ENCODE measurements at places on chromosomes 5 and 9.

DNA sequence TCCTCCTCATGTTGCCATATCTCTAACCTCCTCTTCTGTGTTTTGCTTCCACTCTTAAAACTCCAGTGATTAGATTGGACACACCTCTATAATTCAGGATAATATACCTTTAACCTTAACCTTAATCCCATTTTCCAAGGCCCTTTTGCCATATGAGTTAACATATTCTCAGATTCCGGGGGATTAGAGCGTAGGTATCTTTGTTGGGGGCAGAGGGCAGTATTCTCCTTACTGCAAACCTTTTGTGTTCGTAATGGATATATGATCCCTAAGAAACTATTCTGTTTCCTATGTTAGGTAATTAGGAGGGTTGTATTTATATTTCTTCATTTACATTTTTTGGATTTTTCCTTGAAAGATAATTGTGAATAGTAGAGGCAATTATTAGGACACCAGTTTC lies 99.5 kb downstream of the VPS13A start:
- DNase-seq = no peak

DNA sequence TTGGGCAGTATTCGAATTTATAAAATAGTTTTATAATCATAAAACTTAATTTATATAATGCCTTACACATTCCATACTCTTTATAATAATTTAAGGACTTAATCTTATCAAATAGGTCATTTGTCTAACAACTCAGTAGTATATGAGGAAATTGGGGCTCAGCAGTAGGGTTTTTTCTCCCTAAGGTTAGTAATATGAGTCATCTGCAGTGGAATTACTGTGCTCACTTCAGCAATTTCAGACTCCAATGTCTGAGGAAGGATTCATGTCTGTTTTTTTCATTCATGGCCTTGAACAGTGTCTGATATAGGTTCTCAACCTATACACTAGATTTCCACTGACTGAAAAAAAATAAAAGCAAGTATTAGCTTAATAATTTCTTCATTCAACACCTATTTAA lies 7.4 kb downstream of the DMRTA1 start:
- no peak for DNase-seq

DNA sequence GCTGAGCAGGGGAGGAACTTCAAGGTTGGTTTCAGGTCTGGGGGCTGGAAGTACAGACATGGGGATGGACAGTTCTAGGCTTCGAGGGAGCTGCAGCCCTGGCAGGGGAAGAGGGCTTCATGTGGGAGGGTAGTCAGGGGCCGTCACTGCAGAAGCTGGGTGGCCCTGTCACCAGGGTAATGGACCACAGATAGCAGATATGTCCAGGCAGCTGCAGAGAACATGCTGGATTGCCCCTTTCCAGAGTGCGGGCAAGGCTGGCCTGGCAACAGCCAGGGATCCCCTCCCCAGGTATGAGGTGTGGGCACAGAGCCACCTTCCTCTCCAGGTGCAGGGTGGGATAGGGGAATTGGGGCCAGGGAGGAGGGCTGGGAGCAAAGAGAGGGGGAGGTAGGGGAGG lies 206.5 kb downstream of the GADD45G start:
- no peak for DNase-seq

GRCh38 chr5:62042007-62042406 lies 264.0 kb upstream of the KIF2A start:
- DNase-seq = no peak

DNA sequence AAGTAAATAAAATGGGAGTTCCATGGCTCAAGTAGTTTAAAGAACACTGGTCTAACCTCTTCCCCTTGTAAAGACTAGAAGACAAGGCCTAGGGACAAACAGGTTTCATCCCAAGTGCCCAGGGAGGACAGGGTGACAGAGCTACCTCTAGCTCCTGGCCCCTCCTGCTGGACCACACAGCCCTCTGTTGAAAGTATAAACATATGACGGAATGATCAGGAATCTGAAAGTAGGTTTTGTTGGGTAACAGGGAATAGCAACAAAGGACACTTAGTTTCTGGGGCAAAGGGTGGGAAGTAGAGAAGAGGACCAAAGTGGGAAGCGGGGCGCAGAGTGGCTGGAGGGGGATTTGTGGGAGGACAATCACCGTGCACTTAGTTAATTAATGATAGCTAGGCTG lies 67.0 kb upstream of the DAB2IP start:
- no peak for DNase-seq

DNA sequence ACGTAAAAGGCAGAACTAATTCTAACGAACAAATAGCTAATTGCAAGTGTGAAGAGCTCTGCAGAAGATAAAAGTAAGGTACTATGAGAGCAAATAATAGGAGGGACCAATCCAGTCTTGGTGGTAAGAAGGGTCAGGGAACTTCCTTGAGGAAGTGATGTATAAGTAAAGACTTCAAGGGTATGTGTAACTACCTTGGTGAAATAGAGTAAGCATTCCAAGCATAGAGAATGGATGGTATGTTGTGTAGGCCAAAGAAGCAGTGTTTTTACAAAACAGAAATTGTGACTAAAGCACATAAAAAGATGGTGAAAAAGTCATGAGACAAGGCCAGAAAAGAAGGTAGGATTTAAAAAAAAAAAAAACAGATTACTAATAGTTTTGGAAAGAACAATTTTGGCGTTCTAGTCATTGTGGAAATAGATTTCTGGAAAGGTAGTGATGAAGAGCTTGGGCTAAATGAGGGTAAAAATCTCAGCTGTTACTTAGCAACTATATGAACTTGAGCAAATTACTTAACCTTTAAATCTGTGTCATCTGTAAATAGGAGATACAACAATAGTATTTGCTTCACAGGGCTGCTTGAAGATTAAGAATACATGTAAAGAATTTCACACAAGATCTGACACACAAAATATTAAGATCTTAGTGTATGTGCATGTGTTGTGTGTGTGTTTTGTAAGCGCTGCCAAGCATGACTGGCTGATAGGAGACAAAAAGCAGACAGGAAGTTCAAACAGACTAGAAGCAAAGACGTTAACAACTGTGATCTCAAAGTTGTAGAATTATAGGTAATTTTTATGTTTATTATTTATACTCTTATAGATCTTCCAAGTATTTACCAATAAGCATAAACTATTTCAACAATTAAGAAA lies 73.5 kb downstream of the NR6A1 start:
- no peak for DNase-seq

DNA sequence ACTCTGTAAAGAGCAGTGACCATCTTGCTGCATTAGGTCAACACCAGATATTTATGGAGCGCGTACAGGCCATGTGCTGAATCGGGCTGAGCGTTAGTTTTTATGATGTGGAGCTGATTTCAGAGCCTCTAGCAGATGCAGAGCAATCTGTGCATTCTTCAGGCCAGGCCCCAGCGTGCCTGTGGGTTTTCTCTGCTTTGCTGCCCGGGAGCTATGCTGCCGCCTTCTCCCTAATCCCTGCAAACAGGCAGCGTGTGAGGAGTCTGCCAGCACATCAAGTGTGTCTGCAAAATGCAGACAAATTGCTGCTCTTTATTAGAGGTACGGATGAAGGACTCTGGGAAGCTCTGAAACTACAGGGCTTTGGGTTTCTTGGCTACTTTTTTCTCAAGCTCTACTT lies 170.0 kb downstream of the NTRK2 start:
- no peak for DNase-seq

- no peak for DNase-seq
Observed at GRCh38 chr5:73150876-73151275, 22.1 kb upstream of the TMEM174 start.

- no peak for DNase-seq
Observed at GRCh38 chr9:112065806-112066606, 109.1 kb downstream of the SUSD1 start.

DNA sequence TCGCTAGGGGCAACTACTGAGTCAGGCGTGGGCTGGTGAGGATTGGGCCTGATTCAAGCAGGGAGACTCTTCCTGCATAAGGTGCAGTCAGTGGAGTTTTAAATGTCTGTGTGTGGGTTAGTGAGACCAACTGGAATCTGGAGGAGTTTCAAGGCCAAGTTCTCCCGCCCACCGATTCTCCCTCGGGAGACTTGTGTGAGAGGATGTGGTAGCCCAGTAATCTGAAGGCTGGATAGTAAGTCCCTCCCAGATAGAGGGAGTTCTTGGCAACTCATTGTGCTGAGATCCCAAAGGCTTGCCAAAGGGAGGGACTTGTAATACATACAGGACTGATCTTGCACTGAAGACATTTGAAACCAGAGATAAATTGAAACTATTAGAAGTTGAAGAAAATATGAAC lies 51.8 kb downstream of the WDR36 start:
- DNase-seq = no peak

DNA sequence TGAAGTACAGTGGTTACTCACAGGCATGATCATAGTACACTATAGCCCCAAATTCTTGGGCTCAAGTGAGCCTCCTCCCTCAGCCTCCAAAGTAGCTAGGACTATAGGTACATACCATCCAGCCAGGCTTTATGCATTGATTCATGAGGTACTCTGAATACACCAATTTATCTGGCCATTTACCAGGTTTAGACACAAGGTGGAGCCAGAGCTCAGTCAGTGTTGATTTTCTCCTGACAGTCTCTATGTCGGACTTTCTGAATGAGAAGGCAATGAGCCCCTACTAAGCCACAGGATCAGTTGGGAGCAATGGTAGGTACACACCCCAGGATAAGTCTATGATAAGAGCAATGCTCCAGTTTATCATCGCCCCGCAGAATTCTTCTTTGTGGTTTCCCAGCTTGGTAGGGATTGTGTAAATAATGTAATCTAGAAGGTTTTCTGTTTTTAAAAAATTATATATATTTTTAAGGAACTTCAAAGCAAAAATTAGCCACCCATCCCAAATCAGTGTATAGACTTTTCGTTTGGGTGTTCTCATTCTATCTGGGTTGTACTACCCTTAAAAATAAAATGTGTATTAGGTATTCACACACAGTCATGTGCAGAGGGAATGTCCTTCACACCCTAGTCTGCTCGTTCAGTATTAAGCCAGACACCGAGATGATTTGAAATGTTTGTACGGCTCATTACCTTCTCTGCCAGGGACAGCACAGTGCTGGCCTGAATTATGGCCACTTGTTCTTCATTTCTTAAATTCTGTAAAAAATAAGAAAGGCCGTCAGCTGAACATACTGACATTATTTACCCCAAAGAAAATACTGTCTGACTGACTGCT lies 118.4 kb upstream of the DPYSL3 start:
- DNase-seq = peak; percentile 29

- DNase-seq = no peak
Observed at GRCh38 chr9:91824151-91824550, 125.9 kb downstream of the ROR2 start.

DNA sequence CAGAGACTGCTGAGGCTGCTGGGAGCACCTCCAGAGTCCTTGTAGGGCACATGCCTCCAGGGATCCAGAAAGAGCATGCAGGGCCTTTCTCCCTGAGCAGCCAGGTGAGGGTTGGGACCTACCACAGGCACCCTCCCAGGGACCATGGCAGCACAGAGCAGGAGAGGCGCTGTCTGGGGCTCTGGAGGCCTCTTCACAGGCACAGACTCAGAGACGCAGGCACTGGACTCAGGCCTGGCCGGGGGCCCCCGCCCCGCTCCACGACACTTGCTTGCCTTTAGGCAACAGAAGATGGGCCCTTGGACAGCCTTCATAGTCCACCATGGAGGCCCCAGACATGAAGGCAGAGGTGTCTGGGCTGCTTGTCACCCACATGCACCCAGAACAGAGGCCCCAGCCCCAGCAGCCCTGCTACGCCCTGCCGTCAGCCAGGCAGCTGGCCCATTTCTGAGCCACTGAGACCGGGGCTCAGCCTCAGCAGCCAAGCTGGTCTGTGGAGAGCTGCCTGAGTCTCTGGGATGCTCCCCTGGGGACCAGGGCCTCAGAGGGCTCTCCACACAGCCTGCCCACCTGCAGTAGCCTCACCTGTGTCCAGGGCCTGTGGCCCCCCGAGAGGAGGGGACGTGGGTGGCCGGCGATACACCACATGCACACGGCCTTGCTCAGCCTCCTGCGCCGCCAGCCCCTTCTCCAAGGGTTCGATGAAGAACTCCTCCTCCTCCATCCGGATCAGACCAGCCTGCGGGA lies 72.8 kb downstream of the ADAMTS2 start:
- DNase-seq = no peak

- no peak for DNase-seq
Observed at GRCh38 chr9:133845440-133845839, 107.3 kb upstream of the SARDH start.

DNA sequence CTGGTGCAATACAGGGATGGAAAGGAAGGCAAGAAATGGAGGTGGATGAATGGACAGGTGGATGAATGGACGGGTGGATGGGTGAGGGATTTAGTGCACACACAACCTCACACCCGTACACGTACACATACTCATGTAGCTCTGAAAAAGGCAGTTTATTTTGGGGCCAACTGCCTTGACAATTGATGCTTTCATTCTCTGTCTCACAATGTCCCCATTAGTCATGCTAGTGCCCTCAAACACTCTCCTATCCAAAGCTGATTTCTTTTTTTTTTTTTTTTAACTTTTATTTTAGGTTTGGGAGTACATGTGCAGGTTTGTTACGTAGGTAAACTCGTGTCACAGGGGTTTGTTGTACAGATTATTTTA lies 495.0 kb downstream of the DMAC1 start:
- DNase-seq = no peak

GRCh38 chr9:17488662-17489061 lies 90.2 kb upstream of the SH3GL2 start:
- DNase-seq = no peak

DNA sequence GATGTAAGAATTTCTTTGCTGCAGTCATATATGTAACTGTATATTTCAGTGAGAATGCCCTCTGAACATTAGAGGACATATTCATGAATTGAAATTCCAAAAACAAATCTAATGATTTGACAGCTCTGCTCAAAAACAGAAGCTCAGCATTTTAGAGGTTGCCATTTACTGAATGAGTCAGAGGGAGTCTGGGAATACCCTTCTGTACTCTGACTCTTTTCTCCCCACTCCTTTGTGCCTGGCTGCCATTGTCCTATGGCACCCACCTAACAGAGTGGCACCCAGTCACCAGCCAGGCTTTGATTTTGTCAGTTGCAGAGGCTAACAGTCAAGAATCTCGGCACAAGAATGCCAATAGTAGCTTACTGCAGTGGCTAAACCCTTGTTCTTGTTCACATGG lies 133.6 kb downstream of the ATG10 start:
- DNase-seq = no peak

- DNase-seq = no peak
Observed at GRCh38 chr5:131661933-131662332, 26.9 kb upstream of the RAPGEF6 start.

GRCh38 chr5:81852291-81853029 lies 101.6 kb upstream of the SSBP2 start:
- no peak for DNase-seq

- DNase-seq = no peak
Observed at GRCh38 chr9:109755040-109755439, 25.0 kb upstream of the PALM2AKAP2 start.

DNA sequence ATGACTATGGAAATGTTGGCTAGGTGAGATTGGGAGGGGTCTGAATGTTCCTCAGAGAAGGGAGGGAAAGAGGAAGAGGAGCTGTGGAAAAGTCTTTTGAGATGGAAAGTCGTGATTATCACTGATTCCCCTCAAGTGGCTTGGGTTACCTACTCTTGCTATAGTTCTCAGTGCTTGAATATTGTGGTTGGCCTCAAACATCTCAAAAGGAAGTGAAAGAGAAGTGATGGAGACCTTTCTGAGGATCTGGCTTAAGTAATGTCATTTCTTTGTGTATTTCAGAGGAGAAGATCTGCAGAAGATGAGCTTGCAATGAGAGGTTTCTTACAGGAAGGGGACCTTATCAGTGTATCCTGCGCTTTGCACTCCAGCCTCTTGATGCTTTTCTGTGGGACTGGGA lies 5.5 kb downstream of the EXOSC2 start:
- DNase-seq = no peak

- DNase-seq = no peak
Observed at GRCh38 chr9:130487500-130487899, 42.7 kb downstream of the ASS1 start.
